ENCODE measurements at places on chromosomes 6 and 20.

DNA sequence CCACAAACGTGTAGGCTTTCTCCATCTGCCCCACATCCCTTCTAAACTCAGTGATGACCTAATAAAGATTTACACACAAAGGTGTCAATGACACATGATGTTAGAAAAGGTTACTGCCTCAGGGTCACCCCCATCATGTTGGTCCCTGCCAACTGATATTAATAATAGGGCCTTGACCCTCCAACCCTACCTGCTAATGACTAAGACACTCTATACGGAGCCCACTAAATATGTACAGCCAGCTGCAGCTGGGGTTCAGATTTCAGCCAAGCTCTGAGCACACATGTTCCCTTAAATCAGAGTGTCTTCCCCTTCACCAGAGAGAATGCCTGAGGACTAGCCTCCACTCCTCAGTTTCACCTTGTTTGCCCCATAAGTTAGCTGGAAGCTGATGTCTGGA is 67.4 kb upstream of the SNRPB2 start:
- DNase-seq = no peak

DNA sequence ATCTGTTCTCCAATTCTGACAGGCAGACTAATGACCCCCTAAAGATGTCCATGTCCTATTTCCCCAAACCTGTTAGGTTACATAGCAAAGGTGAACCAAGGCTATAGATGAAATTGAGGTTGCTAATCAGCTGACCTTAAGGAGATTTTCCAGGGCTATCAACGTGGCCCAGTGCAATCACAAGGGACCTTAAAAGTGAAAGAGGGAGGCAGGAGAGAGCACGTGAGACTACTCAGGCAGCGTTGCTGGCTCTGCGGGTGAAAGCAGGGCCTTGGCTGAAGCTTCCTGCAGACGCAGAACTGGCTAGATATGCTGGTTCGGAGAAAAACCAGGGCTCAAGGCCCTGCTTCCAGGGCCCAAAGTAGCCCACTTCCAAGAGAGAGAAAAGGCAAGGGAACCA is 78.7 kb downstream of the NCOA7 start:
- no peak for DNase-seq

GRCh38 chr6:70686548-70687133 is 19.0 kb downstream of the SMAP1 start:
- no peak for DNase-seq

DNA sequence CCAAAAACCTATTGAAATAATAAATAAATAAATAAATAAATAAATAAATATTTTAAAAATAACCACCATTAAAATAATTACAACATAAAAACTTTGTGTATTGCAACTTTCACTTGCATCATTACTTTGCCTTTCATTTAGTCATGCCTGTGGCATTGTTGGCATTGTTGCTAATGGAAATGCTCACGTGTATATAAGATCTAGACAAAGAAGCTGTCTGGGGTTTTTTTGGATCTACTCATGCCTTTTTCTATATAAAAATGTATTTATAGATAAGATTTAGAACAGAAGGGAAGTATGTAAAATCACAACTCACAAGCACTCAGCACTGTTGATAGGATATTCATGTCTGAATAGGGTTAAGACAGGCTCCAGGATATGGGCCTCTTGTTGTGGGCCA is 27.9 kb downstream of the GFRA4 start:
- no peak for DNase-seq

- DNase-seq = no peak
Observed at GRCh38 chr6:168681748-168682147, 240.8 kb downstream of the SMOC2 start.

DNA sequence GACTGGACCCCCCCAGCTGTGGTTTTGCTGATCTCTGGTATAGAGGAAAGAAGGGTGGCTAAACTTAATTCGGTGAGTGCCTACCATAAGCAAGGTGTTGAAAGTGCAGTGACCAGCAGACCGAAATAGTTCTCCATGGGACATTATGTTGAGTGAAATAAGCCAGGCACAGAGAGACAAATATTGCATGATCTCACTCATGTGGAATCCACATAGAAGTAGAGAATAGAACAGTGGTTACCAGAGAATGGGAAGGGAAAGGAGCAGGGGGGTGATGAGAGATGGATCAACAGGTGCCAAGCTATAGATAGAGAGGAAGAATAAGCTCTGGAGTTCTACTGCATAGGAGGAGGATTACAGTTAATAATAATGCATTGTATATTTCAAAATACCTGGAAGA is 9.7 kb upstream of the GCNT2 start:
- no peak for DNase-seq

GRCh38 chr6:1667012-1667804 is 57.5 kb downstream of the FOXC1 start:
- DNase-seq = no peak
